ENCODE measurements at places on chromosomes 1 and 21.
A peak's percentile ranks its signal among the peaks of the same experiment; 100 is the strongest.

- peak; percentile 78 for DNase-seq
Measured at GRCh38 chr1:166489670-166490436, 323.1 kb upstream of the FAM78B start.

DNA sequence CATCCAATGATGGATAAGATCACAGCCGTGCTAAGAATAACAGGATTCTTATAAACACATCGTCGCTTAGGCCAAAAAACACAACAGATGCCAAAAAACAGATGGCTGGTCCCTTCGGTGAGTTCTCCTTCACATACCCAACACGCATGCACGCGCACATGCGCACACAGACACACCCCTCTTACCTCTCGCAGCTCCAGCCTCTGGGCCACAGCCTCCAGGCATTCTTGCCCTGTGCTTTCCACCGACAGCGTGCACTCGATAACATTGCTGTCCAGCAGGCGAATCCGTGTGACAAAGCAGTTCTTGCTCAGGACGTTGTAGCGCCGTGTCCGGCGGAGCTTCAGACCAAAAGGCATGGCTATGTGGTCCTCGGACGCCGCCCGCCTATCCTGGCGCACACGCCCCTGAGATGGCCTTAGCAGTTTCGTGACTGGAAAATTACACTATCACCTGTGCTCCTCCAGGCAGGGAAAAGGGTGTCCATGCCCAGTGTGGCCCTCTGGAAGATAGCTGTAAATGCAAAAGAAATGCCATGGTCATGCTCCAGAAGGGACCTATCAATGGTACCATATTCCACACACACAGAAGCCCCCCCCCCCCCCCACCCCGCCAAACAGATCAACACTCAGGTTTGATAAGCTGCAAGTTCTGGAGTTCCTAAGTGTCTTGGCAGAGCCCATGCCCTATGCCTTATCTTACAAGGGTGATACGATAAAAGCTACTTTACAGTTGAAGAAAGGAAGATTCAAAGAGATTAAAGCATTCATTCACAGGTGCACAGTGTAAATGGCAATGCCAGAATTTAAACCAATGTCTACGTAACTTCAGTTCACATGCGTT lies 86.7 kb downstream of the PTPN14 start:
- DNase-seq = no peak

DNA sequence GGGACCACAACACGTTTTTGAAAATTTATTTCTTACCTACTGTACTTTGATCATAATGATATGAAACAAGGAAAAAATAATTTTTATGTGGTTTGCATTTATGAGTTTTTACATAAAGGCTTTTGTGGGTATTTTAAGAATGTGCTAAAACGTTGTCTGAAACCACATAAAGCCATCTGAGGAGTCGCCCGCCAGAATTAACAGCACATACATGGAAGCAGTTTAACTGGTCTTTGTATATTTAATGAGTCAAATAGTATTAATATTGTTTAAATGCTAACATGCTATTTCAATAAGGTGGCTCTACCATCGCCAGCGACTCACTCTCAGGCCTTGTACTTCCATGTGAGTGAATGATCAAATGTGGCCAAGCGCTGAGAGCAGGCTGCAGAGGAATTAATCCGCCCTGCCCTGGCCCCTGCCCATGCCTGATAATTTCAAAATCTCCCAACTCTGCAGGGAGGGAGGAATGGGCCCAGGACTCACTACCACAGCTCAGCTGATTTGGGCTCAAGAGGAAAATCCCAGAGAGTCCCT lies 49.6 kb downstream of the SLC66A1 start:
- DNase-seq = no peak

- DNase-seq = no peak
Measured at GRCh38 chr1:4147509-4147908, 247.4 kb upstream of the C1orf174 start.

DNA sequence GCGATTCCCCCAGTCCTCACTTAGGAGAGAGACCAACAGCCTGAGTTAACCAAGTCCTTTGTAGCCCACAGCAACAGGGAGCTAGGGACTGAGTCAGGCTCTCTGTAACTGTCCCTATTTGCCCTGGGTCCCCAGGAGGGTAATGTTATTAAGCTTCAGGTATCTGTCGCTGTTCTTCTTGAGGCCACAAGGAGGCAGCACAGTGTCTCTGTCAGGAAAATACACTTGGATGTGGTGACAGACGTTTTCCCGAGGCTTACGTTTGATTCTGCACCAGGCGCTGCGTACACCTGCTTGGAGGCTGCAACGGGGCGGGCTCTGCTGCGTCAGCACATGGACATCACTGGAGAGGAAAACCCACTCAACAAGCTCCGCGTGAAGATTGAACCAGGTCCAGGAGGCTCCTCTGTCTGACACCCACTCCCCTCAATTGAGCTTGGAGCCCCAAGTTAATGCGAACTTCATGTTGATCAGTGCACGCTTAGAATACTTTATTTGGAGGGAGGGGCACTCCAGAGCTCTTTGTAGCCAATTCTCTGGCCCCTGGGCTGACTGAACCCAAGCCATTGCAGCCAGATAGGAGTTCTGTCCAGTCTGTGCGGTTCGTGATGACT lies 10.7 kb upstream of the ELF3 start:
- DNase-seq = peak; percentile 81

GRCh38 chr1:181626279-181626938 lies 143.1 kb downstream of the CACNA1E start:
- DNase-seq = no peak

GRCh38 chr1:220924331-220924970 lies 45.2 kb downstream of the HLX start:
- DNase-seq = no peak

GRCh38 chr1:8643542-8644536 lies 173.6 kb downstream of the RERE start:
- DNase-seq = no peak

- no peak for DNase-seq
Measured at GRCh38 chr1:232045139-232045994, 418.8 kb downstream of the DISC1 start.

DNA sequence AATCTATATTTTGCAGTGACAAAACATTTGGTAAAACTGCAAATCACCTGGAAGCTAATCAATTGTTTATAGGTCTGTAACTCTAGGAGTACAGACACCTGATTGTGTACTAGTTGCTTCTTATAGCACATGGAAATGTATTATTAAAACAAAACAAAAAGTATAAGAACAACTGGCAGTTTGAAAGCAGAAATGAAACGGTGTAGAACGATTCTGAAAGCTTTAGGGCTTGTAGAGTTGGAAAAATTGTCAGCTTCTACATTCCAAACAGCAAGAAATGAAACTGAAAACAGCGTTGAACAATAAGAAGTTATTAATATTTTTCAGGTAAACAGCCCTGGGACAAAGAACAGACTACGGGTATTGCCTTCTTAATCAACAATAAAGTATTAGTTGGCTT lies 273.3 kb downstream of the OLFM3 start:
- no peak for DNase-seq

GRCh38 chr21:16596369-16596768 lies 866.6 kb downstream of the USP25 start:
- no peak for DNase-seq

DNA sequence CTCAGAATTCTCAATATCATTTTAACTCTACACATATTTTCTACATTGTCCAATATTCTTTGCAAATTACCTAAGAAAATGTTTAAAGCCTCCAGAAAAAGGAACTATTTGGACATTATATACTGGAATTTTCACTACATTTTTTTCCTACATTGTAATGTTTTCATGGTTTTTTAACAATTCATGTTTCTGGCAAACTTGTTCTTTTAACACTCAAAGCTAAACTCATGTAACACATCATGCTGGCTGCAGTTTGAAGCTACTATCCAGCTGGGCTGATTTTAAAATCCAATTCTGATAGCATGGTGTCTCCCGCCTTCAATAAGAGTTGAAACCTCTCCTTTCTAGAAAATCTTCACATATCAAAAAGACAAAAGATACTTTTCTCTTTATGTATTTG lies 52.0 kb downstream of the TGFBR3 start:
- no peak for DNase-seq

GRCh38 chr1:109185357-109185756 lies 28.4 kb upstream of the SARS1 start:
- DNase-seq = no peak

GRCh38 chr1:6370006-6370405 lies 23.6 kb downstream of the ACOT7 start:
- no peak for DNase-seq

DNA sequence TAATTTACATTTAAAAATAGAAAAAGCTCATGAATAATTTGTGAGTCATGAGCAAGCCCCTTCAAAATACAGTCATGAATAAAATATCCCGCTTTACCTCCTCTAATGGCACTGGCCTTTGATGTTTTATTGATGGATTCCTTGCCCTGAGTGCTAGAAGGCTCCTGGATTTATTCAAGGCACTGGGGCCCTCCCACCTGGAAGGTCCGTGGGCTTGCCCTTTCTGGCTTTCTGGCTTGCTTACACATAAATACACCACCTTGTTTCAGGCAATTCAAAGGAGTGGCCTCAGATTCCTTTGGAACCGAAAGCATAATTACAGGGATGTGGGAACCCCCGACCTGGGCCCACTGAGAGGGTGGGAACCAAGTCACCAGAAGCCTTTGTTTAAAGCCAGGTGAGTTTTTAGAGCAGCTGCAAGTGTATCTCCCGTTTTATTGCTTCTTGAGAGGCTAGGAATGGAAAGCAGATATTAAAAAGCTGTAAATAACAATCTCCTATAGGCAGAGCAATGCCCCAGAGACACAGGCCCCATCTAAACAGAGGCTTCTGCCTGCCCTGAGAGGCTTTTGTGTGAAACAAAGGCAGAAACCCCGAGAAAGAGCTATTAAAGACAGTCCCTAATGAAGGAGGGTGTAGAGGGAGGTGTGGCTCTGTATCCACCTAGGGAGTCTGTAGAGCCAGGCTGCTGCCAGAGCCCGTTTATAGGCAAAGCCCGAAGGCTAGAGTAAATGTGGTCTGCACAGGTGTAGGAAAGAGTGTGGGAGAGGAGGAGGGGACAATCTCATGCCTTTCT lies 126.4 kb downstream of the FAM78B start:
- DNase-seq = peak; percentile 75

DNA sequence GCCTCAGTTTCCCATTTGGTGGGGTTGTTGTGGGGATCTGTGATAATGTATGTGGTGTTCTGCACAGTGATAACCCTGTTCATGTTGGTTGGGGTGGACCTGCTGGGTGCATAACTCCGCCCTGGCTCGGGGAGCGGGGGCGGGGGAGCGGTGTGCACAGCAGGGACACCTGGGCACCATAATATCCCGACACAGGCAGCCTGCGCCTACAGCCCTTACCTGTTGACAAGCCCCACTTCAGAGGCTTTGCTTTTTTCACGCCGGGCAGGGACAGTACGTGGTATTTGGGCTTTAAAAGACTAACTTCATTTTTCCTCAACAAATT lies 48.0 kb upstream of the ACOT11 start:
- peak; percentile 70 for DNase-seq

GRCh38 chr1:177170756-177171535 lies at the start of gene BRINP2:
Gene BRINP2 (plus strand): TSS chr1:177170958. CDS start chr1:177229877, 58,919 bp downstream.
- DNase-seq = peak; percentile 88

- DNase-seq = no peak
Measured at GRCh38 chr1:153322568-153322967, 9.8 kb upstream of the PGLYRP3 start.

GRCh38 chr1:225418598-225418997 lies 9.2 kb downstream of the LBR start:
- no peak for DNase-seq

- no peak for DNase-seq
Measured at GRCh38 chr1:66626261-66626660, 92.3 kb downstream of the SGIP1 start.

DNA sequence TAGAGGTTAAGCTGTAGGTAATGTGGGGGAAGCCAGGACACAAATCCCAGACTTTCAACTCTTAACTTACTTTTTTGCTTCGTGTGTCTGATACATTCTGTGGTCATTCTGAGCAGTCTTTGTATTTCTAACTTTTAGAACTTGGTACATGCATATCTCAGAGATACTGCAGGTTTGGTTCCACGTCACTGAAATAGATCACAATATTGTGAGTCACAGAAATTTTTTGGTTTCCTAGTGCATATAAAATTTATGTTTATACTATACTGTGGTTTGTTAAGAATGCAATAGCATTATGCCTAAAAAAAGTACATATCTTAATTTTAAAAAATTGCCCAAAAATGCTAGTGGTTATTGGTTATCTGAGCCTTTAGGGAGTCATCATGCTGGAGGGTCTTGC lies 3.2 kb downstream of the URB2 start:
- no peak for DNase-seq

- no peak for DNase-seq
Measured at GRCh38 chr1:222263791-222264190, 284.1 kb downstream of the HHIPL2 start.

- no peak for DNase-seq
Measured at GRCh38 chr1:167488786-167489185, 29.5 kb downstream of the CD247 start.

DNA sequence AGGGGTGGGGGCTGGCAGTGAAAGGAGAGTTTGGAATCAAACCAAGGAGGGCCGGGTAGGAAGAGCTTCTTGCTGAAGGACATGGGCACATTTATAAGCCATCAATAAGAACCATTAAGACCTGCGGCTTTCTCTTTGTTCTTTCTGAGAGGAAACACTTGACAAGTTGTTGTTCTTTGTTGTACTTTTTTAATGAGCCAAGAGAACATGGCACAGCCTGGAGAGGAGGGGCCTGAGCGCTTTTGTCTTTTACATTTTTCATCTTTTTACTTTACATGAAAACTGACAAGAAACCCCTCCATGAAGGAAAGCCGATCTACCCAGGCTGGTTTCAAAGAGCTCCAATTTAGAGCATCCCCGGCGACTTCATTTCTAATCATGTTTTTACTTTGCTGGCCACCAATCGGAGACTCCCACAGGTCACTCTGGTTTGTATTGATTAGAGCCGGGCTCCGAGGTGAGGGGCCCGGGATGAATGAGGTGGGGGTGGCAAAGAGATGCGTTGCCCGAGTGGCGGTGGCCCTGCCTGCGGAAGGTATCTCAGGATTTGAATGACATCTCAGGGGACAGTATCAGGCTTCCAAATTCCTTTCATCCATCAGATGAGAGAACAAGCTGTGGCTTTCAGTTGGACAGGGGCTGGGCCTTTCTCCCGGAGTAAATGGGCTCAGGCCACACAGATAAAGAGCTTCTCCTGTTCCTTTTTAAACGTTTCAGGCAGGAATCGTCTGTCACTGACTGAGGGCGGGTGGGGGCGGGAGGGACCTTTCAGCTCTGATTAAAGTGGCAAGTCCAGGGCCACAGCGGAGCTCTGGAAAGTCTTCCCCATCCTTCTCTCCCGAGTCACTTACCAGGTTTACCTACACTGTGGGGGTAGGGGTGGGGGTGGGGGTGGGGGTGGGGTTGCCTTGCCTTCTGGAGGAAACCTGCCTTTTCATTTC lies 138.8 kb upstream of the ARHGEF16 start:
- DNase-seq = no peak

DNA sequence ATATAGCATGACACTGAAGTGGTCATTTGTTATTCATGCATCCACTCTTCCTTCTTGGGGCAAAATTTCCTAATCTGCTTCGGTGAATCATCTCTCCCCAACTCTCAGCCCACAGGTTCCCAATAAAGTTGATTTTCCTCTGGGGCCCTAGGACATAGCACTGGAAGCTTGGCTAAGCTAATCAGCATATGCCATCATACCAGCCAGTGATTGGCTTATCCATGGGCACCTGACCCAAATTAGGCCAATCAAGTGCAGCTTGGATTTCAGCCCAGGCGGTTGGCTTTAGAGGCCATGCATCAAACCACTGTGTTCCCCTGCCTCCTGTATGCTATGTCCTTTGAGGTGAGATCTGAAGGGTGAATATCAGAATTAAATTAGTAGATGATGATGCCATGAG lies 58.9 kb downstream of the C1orf94 start:
- no peak for DNase-seq
